Type B pancreatic cell (in vitro differentiated cells): ENCODE measurements at places on chromosomes 7 and 10.

GRCh38 chr10:62326176-62326575 lies 48.0 kb upstream of the ZNF365 start:
- DNase-seq = no peak

DNA sequence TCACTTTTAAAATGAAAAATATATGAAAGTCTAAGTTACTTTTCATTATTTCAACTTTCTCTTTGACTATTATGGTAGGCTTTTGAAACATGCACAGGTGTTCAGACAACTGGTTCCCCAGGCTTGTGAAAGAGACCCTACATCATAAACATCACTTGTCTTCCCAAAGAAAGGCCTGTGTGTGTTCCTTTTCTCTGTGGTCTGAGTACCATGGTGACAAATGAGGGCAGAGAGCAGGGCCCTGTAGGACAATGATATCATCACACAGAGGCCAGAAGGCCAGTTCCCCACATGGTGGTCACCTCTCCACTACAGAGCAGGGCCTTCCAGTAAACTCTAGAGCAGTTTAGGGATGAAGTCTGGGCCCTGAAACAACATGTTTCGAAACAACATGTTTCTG lies 288.8 kb downstream of the USP6NL start:
- DNase-seq = no peak

- DNase-seq = no peak
Observed at GRCh38 chr10:17452060-17452841, 2.1 kb downstream of the ST8SIA6 start.

- no peak for DNase-seq
Observed at GRCh38 chr7:68063171-68063570, 1066.5 kb downstream of the TYW1 start.

DNA sequence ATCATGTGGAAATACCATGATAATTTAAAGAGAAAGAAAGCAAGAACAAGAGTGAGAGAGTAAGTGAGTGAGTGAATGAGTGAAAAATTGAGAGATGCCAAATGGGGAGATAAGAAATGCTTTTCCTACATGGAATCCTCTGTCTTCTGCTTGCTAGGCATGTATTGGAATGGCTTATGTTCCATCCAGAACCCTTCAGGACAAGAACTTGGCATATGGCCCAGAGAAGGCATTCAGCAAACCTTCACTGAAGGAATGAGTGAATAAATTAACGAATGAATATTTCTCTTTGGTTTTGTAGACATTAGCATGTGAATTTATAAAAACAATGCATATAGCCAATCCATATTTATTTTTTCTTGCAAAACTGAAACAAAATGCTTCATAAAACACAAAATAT lies 162.2 kb downstream of the LRRTM3 start:
- no peak for DNase-seq

DNA sequence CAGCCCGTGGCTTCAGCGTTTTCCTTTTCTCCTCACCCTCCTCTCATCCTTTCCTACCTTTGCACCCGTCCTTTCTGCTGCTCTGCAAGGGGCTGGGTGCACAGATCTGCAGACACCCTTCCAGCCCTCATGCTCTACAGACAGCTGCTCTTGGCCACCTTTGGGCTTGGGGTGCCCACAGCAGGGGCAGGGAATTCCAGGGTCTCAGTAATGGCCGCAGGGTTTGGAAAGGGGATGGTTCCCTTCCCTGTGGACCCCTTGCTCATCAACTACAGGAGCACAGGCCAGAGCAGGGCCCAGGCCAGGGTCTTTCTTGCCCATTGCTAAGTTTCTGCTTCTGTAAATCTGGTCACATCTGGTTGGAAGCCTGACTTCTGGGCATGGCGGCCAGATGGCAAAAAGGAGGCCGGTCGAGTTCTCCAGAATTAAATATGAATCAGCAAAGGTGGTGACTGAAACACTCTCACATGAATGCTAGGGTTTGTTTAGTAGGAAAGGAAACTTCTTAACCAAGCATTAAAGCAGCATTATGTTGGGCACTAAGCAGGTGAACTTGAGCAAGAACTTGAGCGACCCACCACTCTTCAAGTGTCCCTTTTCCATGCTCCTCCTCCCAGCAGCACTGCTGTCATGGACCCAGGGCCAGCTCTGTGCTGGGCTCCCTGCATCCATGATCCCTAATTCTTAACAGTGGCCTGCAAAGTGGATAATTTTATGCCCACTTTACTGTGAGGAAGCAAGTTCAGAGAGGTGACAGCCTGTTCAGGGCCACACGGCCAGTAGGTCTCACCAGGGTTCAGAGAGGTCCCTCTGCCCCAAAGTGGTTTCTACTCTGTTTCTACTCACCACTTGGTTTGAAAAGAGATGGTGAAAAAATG lies 1.5 kb downstream of the ECHDC3 start:
- no peak for DNase-seq

DNA sequence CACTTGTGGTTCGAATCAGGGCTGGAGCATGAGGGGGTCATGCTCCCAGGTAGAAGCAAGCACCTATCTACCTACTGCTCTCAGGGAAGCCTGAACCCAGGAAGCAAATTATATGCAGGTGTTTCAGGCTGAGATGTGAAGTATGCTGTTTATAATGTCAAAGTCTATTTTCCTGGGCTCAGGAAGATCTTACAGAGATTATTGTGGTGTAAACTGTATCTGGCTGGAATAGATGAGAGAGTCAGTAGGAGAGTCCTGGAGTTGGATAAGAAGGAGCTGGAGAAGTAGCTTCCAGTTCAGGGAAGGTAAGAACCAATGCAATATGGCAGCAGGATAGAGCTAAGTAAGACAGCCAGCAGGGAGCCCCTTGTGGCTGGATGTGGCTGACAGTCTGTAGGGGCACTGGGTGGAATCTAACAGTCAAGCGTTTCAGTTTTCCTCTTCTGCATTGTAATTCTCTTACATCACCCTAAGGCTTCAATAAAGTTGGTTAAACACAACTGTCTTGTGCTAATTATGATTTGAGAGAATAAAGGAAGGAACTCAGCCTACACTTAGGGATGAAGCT lies 105.9 kb upstream of the EEPD1 start:
- no peak for DNase-seq

DNA sequence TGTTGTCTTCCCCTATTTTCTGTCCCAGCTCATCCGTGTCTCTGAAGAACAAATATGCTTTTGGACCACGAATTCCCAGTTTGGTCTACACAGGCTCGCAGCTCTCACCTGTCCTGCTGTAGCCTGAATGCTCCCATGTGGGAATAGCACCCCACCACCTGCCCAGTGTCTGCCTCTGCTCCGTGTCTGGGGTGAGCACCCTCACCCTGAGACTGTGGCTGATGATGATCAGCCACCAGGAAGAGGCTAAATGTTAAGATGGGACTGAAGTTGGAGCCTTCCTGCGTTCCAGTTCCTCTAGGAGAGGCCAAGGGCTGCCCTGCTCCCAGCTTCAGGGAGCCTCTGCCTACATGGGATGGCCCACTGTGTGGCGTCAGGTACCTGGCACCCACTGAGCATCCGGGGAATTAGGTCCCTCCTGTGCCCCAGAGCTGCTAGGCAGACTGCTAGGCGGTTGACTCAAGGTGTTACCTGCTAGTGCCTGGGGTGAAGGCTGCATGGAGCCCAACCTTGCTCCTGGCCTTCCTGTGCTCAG lies 3.7 kb downstream of the PGAM2 start:
- DNase-seq = no peak

GRCh38 chr7:28083164-28083997 lies 97.2 kb downstream of the JAZF1 start:
- DNase-seq = no peak

- DNase-seq = no peak
Observed at GRCh38 chr7:101816595-101817470, 593 bp upstream of the CUX1 start.

DNA sequence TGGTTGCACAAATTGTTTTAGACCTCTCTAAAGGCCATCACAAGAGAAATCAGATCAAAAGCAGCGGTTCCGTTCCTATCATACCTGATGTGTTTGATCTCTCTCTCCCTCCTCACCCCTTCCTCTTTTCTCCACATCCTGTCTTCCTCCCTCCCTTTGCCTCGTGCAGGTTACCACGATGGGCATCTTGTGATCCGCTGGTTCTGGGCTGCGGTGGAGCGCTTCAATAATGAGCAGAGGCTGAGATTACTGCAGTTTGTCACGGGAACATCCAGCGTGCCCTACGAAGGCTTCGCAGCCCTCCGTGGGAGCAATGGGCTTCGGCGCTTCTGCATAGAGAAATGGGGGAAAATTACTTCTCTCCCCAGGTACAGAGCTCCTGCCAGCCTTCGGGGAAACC lies 28.5 kb upstream of the STK17A start:
- DNase-seq = no peak

- DNase-seq = no peak
Observed at GRCh38 chr7:153628825-153629224, 423.4 kb upstream of the DPP6 start.

- DNase-seq = no peak
Observed at GRCh38 chr10:95388109-95388471, 97.3 kb upstream of the PDLIM1 start.
